Fibroblast of skin of abdomen (primary cell): ENCODE measurements at places on chromosomes 7 and 10.
A peak's percentile ranks its signal among the peaks of the same experiment; 100 is the strongest.

- DNase-seq, result no peak
Observed at GRCh38 chr10:31708474-31708873, 220.2 kb downstream of the ARHGAP12 start.

DNA sequence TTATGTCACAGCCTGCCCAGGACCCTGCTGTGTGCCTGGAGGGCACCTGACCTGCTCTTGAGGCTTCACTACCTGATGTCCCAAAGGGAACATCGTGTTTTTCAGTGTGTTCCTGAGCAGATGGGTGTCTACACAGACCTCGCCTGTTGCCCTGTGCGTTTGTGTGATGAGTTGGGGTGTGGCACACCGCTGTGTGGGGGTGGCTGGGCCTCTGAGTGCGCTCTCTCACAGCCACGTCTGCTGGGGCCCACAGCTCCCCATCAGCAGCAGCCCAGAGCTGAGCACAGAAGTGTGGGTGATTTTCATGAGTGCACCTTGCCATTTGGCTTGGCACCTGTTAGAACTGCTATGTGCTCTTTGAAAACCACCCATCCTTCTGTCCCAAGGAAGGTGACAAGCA lies 121.5 kb downstream of the NKX6-2 start:
- DNase-seq, result no peak

DNA sequence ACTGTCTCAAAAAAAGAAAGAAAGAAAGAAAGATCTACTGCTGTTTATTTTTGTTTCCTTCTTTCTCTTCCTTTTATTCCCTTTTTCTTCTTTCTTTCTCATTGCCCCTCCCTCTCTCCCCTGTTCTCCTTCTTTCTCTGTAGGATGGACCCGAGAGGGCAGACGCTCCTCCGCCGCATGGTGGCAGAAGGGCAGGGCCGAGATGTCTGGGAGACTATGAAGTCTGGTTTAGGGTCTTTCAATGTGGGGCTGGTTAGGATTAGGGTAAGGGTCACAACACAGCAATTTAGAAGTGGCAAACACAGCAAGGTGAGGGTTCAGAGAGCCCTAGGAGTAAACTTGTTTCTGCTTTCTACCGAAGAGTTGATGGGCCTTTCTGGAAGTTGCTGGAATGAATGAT lies 45.7 kb upstream of the RASGEF1A start:
- DNase-seq, result no peak

DNA sequence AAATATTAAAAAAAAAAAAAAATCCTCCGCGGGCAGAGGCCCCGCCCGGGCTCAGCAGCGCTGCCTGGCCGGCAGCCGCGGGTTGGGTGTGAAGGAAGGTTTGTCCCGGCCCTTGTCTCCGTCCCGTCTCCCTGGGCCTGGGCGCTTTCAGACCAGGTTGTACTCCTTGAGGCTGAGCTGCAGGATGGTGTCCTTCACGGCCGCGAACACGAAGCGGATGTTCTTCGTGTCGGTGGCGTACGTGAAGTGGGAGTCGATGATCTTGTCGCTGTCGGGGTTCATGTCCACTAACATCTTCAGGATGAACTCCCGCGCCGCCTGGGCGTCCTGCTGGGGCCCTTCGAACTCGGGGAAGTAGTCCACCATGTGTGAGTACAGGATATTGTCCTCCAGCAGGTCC lies 123.7 kb upstream of the KCTD7 start:
- no peak for DNase-seq

DNA sequence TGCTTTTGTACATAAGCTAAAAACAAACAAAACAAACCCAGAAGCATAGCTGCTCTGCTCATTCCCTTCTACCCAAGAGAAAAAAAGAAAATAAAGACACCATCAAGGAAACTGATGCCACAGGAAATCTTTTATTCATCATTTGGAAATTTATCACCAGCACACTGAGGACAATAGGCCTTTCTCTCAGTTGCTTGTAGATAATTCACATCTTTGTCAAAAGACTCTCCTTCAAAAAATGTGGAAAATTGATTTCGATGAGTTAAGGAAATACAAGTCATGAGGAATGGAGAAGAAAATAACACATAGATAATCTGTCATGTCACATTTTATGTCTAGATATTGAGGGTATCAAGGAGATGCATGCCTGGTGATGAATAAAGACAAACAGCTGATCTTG lies 53.5 kb downstream of the ZNF37A start:
- DNase-seq, result no peak

DNA sequence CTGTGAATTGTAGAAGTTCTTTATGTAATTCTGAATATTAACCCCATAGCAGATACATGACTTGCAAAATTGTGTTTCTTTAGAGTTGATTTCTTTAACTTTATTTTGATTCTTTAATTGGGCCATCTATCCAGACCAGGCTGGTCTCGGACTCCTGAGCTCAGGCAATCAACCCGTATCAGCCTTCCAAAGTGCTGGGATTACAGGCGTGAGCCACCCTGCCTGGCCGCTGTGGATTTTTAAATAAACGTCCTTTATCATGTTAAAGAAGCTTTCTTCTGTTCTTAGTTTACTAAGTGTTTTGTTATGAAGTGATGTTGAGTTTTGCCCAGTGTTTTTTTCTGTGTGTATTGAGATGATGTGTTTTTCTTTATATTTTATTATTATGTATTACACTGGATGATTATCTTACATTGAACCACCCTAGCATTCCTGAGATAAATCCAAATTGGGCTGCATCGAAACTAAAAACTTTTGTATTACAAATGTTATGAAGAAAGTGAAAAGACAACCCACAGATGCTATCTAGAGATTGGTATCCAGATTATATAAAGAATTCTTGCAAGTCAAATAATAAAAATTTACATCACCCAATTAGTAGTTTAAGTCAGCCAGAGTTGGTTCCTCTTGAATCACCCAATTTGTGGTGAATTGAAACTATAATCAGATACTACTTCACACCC lies 118.1 kb downstream of the TPST1 start:
- DNase-seq, result no peak

DNA sequence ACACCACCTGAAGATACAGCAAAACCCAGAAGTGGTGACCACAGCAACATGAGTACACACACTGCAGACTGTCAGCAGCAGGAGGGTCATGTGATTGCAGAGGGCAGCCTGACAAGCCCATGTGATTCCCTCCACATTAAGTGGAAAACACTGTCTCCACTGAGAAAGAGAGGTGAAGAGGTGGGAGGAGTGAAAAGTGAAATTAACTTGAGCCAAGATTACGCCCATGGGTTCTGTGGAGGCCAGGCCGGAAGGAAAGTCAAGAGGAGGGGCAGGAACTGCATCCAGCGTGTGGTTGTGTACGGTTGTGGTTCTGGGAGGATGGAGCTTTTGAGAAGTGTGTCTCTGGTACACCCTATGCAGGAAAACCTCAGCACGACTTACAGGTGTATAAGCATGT lies 138.5 kb downstream of the PLXNA4 start:
- DNase-seq, result no peak

- DNase-seq, result no peak
Observed at GRCh38 chr10:104277785-104278184, 8.8 kb downstream of the GSTO2 start.

GRCh38 chr7:17937506-17938120 lies 2.7 kb downstream of the SNX13 start:
- peak; percentile 11 for DNase-seq

GRCh38 chr7:152504816-152505215 lies 69.0 kb upstream of the KMT2C start:
- no peak for DNase-seq

DNA sequence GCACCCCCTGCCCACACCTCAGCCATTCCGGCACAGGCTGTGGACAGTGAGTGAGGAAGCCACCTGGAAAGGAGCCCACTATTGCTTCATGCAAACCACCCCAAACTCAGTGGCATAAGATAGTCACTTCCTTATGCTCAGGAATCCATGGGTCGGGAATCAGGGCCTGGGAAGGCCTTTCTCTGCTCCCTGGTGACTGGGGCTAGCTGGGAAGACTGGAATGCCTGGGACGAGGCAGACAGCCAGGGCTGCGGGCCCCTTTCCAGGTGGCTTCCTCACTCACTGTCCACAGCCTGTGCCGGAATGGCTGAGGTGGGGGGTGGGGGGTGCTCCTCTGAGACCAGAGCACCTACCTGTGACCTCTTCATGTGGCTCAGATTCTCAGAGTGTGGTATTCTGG lies 74.1 kb upstream of the GRB10 start:
- DNase-seq, result no peak

- DNase-seq, result no peak
Observed at GRCh38 chr7:105036217-105037168, 22.5 kb downstream of the KMT2E start.

DNA sequence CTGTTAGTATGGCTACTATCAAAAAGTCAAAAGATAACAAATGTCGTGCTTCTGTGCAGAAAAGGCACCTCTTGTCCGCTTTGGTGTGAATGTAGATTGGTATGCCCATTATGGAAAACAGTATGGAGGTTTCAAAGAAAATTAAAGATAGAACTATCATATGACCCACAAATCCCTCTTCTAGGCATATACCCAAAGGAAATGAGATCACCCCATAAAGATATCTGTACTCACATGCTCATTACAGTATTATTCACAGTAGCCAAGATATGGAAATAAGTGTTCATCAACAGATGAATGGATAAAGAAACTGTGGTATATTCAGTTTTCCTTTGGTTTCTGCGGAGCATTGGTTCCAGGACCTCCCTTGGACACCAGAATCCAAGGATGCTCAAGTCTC lies 180.5 kb upstream of the PPP1R3A start:
- DNase-seq, result no peak

- peak; percentile 45 for DNase-seq
Observed at GRCh38 chr7:90596671-90597562, 796 bp downstream of the CDK14 start.

GRCh38 chr7:36545291-36545690 lies 155.6 kb downstream of the ANLN start:
- no peak for DNase-seq

DNA sequence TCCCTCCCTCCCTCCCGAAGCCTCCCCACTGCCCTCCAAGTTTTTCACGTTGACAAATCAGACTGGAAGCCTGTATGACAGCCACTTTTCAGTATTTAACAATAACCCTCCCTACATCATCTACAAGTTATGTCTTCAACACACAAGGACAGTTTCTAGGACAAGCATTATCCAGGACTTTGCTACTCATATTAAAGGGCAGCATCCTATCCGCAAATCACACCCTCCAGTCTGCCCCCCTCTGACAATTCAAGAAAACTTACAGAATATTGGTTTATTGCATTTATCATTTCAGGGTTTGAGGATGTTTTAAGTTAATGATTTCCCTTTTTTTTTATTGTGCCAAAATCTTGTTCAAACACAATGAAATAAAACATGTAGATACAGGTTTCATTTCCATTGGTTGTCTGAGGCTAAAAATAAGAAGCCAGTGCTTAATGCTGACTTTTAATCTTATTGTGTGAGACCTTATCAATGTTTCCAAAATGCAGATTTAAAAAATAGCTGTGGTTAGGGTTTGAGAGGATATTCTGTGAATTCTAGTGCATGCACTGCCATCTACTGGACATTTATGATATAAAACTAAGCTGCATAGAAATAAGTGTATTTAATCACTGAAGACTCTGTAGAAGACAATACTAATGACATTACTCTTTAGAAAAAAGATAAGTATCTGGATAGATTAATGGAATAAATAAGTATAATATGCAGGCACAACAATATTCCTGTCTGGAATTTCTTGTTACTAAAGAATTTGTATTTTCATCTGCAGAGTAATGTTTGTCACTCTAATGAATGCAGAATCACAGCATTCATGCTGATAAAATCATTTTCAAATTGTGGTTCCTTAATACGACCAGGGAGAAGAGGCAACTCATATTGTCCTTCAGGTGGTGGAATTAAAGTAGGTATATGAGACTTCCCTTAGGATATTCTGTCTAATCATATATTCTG lies 64.1 kb downstream of the CAV1 start:
- peak; percentile 70 for DNase-seq

GRCh38 chr7:26533217-26533616 lies 241.6 kb downstream of the SNX10 start:
- DNase-seq, result no peak

GRCh38 chr7:76338298-76339084 lies 20.3 kb downstream of the YWHAG start:
- DNase-seq, result no peak

DNA sequence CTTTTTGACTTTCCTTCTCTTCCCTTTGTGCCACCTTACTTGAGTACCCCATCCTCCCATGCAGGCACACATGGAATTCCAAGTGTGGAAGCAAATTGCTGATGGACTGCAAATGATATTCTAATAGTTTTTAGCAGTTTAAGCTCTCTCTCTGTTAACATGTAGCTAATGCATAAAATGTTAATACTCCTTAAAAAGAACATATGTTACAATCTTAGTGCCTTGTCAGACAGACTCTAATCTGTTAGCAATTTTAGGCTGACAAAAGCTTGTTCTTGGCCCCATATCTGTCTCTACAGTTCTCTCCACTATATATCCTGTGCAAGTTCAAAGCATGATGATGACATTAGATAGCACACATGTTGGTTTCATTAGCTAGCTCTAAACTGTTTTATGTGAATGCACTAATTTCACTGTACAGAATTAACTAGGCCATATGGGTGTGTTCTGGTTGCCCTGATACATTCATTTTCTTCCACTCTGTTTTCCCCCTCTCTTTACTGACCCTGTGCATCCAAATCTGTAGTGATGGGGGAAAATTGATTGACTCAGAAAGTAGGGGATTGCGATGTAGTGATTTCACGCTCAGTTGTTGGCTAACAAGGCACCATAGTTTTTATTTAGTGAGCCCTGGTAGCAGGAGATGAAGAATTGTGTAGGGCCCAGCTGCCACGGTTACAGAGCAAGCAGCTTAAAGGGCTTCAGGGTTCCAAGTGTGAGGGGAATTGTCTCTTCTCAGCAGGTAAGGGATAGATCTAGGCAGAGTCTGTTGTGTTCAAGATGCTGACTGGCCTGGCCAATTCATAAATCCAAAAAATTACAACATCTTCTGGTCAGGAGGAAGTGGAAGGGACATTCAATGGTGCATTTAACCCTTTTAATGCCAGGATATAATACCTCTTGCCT lies 114.6 kb upstream of the FZD1 start:
- DNase-seq, result peak; percentile 62

- no peak for DNase-seq
Observed at GRCh38 chr10:98433881-98434732, 12.6 kb downstream of the HPS1 start.

DNA sequence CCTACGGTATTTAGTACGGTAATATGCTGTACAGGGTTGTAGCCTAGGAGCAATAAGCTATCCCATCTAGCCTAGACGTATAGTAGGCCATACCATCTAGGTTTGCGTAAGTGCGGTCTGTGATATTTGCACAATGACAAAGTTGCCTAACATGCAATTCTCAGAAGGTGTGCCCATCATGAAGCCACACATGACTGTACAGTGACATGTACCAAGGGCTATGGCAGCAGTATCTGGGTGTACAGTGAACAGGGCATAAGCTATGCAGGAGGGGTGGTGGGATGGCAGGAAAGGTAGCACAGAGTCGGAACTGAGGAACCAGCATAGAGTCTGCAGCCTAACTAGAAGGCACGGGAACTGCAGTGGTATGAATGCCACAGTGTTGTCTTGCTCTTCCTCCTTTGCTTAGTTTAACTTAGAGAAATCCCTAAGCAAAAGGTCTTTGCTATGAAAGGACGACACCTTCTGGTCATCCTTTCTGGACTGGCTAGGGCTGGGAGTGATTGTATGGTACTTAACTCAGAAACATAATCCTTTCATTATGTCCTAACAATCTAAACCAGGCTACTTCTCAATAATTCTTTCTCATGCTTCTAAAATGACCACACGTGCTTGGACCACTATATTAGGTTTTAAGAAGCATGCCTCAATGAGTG lies 93.5 kb downstream of the DYNC1I1 start:
- peak; percentile 17 for DNase-seq

- no peak for DNase-seq
Observed at GRCh38 chr7:15802425-15802824, 115.9 kb upstream of the MEOX2 start.
